Activated CD4-positive, CD25-positive, alpha-beta regulatory T cell treated with anti-CD3 and anti-CD28 coated beads, Interleukin-2, amount 50 U/mL, for 72 hours (primary cell): ENCODE measurements at places on chromosomes 11 and 22.
A peak's percentile ranks its signal among the peaks of the same experiment; 100 is the strongest.

- no peak for DNase-seq
These were observed 71.2 kb downstream of the PIWIL4 start for GRCh38 chr11:94638301-94638901.

DNA sequence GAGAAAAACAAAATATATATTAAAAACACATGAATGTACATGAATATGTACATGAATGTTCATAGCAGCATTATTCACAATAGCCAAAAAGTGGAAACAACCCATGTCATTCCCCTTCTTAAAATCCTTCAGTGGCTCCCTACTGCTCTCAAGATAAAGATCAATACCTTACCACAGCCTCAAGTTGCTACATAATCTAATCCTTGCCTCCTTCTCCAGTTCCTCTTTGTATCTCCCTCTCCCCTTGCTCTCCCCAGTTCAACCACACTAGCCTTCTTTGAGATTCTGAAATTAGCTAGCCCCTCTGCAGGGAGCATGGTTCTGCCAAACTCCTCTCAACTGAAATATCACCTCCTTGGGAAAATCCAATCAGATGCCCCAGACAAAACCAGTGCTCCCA, 28.1 kb downstream of the MTMR2 start:
- no peak for DNase-seq

DNA sequence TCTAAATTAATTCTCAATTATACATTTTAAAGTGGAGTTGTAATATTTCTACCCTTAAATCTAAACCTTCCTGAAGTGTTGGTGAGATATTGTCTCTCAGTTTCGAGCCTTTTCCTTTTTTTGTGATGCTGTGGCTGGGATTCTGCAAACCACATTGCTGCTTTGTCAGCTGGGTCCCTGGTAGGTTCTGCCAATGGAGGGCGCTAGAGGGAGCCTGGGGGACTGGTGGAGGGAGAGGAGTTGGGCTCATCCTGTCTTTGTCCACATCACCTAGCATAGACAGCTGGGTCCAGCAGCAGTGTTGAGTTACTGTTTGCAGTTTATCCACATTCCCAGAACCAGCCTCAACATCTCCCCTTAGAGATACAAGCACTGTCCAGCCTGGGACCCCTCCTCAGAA, 41.0 kb downstream of the TRAF6 start:
- no peak for DNase-seq

- DNase-seq = no peak
These were observed 32.4 kb downstream of the TPCN2 start for GRCh38 chr11:69081180-69081579.

DNA sequence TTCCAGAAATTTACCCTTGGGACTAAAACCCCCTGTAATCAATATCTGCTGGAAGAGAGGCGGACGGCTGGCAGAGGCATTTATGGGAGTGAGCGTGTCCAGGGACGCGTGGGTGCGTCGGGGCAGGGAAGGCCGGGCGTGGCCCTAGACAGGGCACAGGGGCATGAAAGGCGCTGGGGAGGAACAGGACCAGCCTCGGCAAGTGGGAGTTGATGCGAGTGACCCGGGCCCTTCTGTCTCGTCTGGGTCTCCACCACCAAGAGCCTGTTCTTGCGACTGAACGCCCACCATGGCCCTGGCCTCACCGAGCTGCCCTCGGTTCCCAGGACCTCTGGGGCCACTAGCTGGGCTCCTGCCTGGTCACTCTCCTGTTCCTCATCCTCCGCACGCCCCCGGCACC, 17.5 kb downstream of the OSBPL5 start:
- DNase-seq = no peak

DNA sequence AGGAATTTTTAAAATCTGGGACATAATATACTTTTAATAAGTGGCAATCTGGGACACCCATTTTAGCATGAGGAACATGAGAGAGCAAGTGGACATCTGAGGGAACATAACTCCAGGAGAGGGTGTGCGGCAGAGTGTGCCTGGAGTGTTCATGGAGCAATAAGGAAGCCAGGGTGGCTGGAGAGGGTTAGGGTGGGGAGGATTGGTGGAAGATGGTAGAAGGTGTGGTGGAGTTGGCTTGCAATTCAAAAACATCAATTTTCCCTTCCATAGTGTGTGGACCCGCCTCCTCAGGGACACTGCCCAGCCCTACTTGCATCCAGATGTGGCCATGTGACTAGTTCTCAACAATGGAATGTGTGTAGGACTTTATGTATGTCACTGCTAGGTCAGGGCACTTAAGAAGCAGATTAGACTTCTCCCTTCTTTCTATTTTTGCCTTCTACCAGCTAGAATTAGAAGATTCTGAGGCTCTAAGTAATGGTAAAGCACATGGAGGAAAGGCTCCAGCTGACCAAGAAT, 4.4 kb upstream of the DENND5A start:
- DNase-seq = no peak

- DNase-seq = no peak
These were observed 304.6 kb downstream of the OPCML start for GRCh38 chr11:133227632-133228111.

- DNase-seq = no peak
These were observed 99.2 kb upstream of the DBX1 start for GRCh38 chr11:20259506-20259905.

GRCh38 chr11:44305470-44306051, 4.4 kb downstream of the ALX4 start:
- DNase-seq = no peak

GRCh38 chr22:23781065-23781464, 5.7 kb upstream of the SMARCB1 start:
- DNase-seq = no peak

GRCh38 chr11:623999-624704, 603 bp downstream of the CDHR5 start:
- no peak for DNase-seq

GRCh38 chr22:49850021-49850911, 3.4 kb upstream of the ZBED4 start:
- no peak for DNase-seq

DNA sequence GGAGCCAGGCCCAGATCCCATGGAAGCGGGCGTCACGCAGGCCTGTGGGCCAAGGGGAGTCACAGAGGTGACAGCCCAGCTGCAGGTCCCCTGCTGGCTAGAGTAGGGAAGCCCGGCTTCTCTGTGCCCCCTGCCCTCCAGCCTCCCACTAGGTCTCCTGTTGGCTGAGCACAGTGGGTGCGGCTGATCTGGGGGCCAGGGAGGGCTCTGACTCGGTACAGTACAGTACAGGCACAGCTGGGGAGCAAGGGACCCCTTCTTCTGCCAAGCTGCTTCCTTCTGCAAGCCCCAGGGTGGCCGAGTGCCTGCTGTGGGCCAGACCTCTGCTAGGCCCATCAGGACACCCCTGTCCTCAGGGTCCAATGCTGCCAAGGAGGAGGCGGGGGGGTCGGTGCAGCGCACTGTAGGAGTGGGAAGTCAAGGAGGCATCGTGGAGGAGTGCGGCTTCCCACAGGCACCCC, 10.1 kb downstream of the SUSD2 start:
- DNase-seq = no peak

DNA sequence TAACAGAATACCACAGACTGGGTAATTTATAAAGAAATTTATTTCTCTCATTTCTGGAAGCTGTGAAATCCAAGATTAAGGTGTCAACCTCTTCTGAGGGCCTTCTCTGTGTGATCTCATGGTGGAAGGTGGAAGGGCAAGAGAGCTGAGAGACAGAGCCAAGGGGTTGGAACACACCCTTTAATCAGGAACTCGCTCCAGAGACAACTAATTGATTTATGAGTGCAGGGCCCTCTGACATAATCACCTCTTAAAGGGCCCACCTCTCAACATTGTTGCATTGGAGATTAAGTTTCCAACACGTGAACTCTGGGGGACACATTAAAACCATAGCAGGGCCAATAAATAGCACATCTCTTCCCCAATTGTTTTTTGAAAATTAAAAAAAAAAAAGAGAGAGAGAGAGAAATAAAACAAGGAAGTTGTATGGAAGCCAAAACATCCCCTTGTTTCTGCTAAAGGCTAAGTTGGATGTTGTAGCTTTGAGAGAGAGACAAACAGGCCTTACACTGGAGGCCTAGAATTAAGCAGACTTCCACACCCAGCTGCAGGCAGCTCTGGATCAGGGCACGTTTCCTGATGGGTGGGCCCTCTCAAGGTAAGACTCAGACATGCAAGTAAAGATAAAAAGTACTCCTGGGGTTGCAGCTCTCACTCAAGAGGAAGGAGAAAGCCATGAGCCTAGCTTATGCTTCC, 64.1 kb upstream of the BIRC3 start:
- DNase-seq = no peak

DNA sequence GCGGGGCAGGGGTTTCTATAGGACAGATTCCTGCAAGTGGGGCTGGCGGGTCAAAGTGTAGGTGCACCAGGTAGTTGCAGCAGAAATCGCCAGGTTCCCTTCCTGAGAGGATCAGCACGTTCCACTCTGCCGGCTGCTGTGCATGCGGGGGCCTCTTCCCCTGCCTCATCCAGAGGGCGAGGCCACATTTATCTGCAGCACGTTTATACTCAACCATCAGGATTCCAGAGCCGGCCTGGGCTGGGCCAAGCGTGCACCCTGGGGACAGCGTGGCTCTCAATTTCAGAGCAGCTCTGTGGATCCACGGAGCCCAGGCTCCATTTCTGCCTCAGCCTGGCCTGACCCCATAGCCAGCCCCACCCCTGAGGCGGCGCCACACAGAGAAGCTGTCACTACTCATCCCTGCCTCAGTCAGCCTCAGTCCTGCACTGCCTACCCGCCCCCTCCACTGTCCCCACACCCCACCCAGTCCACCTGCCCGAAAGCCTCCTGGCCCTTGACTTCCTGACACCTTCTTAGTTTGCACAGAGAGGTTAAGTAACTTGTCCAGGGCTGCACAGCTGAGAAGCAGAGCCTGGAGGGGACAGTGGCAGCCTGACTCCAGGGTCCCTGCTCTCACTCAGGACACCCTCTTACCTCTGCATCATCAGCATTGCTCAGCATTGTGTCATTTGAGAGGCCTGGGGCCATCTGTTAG, 45.9 kb upstream of the RTL6 start:
- no peak for DNase-seq

- peak; percentile 53 for DNase-seq
These were observed 39.8 kb downstream of the SYN3 start for GRCh38 chr22:33018232-33018864.

- no peak for DNase-seq
These were observed 5.2 kb downstream of the TMEM134 start for GRCh38 chr11:67463680-67464410.

DNA sequence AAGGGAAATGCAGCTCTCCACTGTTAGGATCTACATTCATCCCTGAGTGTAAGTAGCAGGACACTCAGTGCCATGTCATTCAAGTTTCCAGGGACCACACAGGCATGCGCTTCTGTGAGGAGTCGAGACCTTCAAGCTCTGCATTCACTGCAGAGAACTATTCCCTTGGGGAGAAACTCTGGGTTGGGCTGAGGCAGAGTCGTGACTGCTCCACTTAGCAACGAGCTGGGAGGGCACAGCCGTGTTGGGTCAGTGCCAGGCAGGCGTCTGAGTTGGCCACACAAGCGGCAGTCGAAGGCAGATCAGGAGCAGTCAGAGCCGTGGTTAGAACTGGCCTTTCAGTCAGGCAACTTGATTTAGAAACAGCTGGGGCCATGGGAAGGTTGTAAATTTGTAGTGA, 14.7 kb downstream of the MPEG1 start:
- DNase-seq = no peak

DNA sequence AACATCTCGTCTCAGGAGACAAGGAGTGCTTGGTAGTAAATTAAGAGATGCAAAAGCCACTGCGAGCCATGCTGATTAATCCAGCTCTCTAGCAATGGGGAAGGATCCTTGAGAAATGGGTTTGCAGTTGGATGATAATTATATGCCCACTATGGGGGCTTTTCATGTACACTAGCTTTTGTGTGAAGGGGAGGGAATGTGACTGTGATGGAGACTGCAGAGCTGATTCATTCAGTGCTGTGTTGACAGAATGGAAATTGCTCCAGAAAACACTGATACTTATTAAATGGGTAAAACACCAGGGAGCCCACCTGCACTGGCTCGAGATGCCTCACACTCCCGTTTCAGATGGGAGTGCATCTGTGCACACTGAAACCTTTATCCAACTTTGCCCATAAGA, 37.0 kb upstream of the KIRREL3 start:
- DNase-seq = no peak

DNA sequence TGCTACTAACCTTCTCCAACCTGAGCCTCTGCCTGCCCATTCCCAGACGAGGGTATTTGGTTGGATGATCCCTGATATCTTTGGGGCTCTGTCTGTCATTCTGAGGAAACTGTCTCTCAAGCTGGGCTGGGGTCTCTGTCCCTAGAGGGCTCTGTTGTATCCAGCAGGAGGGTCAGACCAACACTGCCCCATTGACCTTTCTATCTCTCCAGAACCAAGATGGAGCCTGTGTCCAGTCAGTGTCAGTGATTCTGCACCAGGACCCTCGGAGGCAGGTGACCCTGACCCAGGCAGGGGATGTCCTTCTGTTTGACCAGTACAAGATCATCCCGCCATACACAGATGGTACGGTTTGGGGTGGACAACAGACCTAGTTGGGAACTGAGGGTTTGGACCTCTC, 21.9 kb downstream of the OTOG start:
- no peak for DNase-seq

DNA sequence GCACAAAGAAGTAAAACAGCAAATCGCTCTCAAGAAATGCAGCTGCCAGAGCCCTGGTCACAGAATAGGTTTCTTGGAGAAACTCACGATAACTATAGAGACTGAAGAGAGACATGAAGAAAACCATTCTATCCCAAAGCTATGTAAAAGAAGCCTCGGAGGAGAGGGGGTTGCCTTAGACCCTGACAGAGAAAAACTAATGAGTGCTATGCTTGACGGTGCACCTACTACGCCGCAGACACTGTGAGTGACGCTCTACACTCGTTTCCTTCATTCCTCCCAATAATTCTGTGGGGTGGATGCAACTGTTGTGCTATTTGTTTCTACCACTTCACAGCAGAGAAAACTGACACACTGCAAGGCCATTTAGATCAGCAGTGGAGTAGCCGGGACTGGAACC, 121.8 kb downstream of the ETS1 start:
- no peak for DNase-seq

DNA sequence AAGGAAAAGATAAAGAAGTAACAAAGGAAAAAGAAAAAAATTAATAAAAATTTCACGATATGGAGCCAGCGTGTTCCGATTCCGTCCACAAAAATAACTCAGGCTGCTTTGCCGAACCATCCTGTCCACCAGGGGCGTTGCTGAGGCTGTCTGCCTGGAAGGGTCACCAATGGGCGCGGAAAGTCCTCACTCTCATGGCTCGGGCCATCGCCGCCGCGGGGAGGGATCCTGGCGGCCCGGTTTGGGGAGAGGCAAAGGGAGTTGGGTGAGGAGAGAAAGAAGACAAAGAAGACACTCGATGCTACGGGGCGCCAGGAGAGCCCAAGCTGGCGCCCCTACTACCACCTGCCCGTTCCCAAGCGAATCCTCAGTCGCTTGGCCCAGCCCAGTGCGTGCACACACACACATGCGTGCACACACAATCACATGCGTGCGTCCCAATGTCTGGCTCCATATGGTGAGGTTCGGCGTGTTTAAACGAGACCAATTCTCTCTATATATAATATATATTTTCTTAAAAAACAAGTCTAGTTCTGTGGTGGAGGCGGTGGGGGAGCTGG, 5.6 kb upstream of the PYGM start:
- DNase-seq = peak; percentile 29

- DNase-seq = no peak
These were observed 888.5 kb downstream of the NTM start for GRCh38 chr11:132258875-132259274.
